ENCODE measurements at places on chromosomes 11 and 22.

DNA sequence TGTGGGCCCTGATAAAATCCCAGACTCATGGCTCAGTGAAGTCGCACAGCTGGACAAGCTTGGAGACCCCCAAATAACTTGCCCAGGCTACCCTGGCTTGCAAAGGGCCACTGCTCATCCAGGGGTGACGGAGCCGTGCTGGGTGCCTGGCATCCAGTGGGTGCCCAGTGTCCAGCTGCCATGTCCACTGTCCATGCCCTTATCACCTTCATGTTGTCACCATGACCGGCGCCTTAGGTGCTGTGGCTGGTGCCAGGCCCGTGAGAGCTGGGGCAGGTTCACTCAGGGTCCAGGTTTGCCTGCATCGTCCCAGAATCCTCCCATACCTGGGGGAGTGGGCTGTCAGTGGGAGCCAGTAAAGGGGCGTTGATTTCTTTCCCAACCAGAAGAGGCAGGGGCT lies 57.4 kb downstream of the LRP5 start:
- no peak for DNase-seq

DNA sequence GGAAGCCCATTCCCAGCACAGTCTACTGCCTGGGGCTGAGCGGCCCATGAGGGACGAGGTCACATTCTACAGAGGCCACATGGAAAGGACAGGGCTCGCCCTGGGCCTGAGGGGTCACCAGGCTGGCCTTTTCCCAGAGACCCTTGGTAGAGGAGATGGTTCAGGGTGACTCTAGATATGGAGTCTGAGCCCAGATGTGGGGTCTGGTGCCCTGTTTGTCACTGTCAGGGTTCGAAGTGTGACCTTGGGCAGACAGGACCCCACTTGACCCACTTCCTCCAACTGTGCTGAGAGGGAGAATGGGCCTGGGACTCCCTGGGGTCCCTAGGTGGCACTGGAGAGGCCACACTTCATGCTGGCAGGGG lies 81.0 kb downstream of the MYEOV start:
- DNase-seq, result no peak

DNA sequence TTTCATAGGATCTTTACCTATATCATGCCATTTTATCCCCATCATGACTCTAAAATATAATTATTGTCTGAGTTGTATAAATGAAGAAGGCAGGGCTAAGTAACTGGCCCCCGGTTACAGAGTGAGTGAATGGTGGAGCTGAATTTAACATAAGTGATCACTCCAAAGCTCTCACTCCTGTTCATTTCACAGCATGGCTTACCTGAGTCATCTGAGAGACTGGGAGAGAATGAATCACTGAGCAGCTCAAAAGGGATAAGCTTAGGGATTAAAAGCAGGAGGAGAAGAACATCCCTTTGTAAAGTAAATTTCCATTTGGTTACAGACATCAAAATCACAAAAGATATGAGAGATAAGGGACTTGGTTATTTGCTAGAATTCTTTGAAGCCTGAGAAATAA lies 294.0 kb upstream of the CTSC start:
- DNase-seq, result no peak

DNA sequence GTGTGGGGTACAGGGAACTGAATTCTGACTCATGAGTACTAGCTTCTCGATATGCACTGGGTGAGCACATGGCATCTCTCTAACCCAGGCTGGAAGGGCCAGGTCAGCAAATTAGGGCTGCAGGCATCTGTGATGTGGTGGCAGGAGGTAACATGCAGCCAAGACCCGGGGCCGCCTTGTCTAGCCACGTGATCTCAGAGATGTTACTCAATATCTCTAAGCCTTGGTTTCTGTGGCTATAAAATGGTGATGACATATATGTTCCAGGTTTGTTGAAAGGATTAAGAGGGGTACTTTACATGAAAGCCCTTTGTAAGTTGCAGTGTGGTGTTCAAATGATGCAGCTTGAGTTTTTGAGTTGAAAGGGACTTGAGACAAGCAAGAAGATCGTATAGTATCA lies 3.2 kb downstream of the ST14 start:
- DNase-seq, result no peak

GRCh38 chr11:82085493-82085892 lies 648.2 kb downstream of the FAM181B start:
- DNase-seq, result no peak

DNA sequence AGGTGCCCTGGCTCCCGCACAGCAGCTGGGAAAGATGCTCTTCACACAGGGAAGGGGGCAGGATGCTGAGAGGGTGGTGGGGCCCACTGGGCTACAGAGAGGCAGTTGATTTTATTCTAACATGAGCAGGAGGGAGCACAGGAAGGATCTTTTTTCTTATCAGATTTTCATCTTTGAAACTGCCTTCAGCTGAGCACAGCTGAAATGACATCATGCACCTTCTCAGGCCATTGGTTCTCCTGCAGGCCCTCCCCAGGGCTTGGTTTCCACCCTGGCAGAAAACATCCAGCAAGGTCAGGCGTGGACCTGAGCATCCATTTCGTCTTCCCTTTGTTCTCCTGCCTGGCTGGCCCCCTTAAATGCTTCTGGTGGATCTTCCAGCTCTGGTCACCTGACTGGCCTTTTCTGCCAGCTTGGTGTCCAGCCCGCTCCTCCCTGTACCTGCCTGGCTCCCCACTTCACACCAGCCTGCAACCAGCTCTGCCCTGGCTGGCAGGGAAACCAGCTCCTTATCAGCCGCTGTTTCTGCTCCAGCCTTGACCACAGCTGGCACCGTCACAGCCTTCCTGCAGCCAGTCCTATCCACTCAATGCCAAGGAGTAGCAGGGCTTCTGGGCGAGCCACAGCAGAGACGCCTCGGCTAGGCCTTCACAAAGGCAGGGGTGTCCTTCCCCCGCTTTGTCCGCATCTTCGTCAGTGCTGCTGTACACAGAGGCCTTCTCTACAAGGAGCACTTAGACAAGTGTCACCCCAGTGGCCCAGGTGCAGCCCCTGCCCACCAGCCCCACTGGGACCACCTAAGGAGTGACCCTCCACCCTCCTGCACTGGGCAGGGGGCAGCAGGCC lies 36.5 kb downstream of the TOM1 start:
- DNase-seq, result no peak

GRCh38 chr11:13438291-13438690 lies 24.7 kb downstream of the BTBD10 start:
- no peak for DNase-seq

Measured in suprapubic skin (tissue), 4 donors.